ENCODE measurements at places on chromosomes 12 and 14. TPM values are rescaled to one million over a fixed set of nuclear protein-coding genes. Genes with fewer than 3 reads are reported as not detected.

The PTHLH gene
- not detected for total RNA-seq

The GMPR2 gene
- 51.8 TPM for total RNA-seq

The MYF6 gene
- 1.6 TPM for total RNA-seq

The GPR65 gene
- total RNA-seq = under 0.01 TPM

The DAO gene
- total RNA-seq = not detected

The GPD1 gene
- total RNA-seq = 9.4 TPM

DNA sequence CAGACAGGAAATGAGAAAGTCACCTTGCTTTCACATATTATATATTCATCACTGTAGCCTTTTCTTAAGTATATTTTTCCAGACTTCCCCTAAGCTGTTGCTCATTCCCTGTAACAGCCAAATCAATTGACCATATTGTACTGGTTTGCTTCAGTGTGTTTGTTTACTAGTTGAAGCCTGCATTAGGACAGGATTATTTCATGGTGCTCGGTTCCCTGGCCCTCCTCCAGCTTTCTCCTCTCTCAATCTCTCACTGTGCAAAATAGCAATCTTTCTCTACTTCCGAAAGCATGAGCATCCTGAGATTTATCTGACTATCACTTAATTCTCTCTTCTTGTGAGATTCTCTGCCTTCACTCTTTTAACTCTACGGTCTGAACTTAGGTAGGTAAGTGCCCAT lies 2.4 kb downstream of the SLC35F4 start:
- no peak for DNase-seq

- DNase-seq = no peak
Observed at GRCh38 chr12:93918262-93918661, 230.1 kb upstream of the PLXNC1 start.

DNA sequence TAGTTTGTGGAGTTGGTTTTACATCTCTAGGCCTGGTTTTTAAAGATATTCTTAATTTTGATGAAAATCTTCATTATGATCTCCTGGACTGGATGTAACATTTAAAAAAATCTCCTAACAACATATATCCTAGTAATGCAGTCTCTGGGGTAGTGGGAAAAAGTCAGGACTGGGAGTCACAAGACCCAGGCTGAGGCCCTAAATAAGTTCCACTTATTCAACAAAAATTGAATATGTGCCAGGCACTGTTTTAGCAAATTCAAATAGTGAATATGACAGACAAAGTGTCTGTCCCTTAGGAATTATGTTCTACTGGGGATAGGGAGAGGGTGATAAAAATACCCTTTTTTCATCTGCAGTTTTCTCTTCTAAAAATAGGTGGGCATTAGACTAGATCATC lies 248.4 kb downstream of the PAWR start:
- no peak for DNase-seq

DNA sequence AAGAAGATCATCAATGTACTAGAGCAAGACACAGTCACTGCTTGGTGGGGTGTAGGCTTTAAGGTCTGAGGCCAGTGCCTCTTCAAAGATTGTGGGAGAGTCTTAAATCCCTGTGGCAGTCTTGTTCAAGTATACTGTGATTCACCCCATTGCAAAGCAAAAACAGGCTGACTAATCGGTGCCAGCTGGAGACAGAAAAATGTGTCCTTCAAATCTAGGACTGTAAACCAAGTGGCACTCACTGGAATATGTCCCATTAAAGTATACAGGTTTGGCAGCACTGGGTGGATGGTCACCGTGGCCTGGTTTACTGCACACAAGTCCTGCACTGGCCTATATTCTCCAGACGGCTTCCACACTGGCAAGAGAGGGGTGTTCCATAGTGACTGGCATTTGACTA lies 1315.3 kb downstream of the TMEM121 start:
- DNase-seq = no peak

GRCh38 chr12:93186131-93186530 lies 191.6 kb upstream of the NUDT4 start:
- no peak for DNase-seq

GRCh38 chr14:60164404-60164711 lies 840 bp downstream of the DHRS7 start:
- no peak for DNase-seq

DNA sequence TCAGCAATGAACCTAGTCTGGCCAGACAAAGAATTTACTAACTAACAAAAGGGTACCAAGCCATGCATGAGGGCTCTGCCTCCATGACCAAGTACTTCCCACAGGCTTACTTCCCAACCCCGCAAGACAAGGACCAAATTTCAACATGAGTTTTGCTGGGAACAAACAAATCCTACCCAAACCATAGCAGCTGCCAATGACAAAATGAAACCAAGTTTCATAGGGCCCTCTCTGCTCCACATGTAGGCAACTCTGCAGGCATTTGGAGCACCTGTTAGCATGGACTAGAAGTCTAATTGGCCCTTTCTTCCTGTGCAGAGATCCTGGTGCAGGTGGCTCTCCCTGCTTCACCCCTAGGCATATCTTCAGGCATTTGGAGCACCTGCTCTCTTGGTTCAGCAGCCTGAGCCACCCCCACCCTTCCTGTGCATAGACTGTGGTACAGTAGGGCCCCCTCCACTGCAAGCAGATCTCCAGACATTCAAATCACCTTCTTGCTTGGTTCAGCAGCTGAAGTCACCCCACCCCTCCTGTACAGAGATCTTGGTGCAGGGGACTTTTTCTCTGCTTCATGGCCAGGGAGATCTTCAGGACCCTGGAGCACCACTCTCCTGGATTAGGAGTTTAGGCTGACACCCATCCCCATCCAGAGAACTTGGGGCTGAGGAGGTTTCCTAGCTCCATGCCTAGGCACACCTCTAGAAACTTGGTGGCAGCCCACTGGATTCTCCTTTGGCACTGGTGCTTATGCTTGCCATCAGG lies 308.7 kb downstream of the RPAP3 start:
- no peak for DNase-seq

DNA sequence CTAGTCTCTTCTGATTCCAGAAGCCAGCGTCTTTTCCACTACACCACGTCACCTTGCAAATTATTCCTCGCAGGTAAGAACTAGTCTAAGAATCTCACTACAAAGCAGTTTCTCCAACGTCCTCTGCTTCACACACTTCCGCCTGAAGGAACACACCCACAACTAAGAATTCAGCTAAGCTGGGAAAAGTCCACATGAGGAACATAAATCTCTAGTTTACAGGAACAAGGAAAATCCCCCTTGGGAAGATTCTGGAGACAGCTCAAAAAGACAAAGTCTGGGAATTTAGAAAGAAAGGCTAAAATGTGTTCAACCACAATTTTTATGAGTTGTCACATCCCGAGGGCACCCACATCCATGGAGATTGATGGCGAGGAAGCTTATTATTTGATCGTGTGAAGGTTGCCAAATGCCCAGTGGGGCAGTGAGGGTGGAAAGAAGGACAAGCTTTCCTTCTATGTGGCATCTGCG lies 780.2 kb upstream of the TBX3 start:
- no peak for DNase-seq

DNA sequence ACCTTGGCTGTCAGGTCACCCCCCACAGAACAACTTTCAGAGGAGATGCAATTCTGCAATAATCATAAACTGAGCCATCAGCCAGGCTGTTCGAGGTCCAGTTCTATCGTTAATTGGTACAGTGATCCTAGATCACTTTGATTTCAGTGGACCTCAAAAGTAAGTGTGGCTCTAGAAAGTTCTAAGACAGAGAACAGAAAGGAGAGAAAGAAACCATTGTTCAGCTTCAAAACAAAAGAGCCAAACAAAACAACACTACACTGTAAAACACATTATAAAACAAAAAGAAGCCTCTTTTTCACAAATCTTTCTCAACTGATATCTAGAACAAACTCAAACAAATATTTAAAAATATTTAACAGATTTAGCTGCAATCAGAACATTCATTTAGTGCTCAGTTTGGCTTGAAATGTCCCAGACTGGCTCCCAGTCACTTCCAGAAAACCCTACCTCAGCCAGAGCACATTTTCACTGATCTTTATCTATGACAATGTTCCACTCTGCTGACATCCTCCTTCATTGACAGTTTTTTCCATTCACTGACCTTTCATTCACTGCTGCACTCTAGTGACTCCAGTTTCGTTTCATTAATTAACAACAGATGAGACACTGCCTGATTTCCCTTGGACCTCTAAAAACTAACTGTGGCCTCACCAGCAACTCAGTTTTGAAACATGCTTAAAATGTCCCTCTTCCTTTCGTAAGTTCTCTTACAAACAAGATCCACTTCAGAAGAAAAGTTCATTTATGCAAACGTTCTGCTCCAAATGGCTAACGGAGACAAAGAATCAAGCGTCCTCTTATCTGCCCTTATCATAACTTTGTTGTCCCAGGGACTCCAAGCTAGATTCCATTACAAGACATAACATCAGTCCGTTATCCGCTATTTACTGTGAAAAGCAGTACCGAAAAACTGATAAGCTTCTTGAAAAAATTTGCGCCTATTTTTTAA lies 56.8 kb downstream of the DUSP16 start:
- DNase-seq = peak; percentile 18

GRCh38 chr12:109725321-109726105 lies 11.9 kb downstream of the FAM222A start:
- DNase-seq = no peak

- no peak for DNase-seq
Observed at GRCh38 chr12:80412343-80412953, 31.6 kb upstream of the PTPRQ start.

DNA sequence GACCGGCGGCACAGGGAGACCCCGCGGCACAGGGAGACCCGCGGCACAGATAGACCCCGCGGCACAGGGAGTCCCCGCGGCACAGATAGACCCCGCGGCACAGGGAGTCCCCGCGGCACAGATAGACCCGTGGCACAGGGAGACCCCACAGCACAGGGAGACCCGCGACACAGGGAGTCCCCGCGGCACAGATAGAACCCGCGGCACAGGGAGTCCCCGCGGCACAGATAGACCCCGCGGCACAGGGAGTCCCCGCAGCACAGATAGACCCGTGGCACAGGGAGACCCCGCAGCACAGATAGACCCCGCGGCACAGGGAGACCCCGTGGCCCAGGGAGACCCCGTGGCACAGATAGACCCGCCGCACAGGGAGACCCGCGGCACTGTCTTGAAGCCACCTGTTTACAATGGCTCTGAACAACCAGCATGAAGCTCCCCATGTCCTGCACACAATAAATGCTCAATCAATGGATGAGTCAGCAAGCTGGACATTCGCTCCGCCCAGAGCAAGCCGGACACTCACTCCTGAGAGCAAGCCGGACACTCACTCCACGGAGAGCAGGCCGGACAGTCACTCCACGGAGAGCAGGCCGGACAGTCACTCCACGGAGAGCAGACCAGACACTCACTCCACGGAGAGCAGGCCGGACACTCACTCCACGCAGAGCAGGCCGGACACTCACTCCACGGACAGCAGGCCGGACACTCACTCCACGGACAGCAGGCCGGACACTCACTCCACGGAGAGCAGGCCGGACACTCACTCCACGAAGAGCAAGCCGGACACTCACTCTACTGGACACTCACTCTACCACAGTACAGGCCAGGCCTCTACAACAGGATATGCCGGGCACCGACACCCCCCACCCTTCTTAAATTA lies 121.9 kb downstream of the RFLNA start:
- no peak for DNase-seq

All from frontal cortex (tissue), 4 donors.